ENCODE measurements at places on chromosomes 3 and 15. TPM values are rescaled to one million over a fixed set of nuclear protein-coding genes. Genes with fewer than 3 reads are reported as not detected.

The CADM2 gene
- total RNA-seq = 10.0 TPM

The KCNAB1 gene
- total RNA-seq = 5.2 TPM

The METTL6 gene
- total RNA-seq = 25.6 TPM

The CAPN3 gene
- total RNA-seq = 0.31 TPM

- H3K36me3 ChIP-seq = no peaks in the 10 kb centered on the region
- peaks cover 6% of the 10 kb centered on the region for H3K4me1 ChIP-seq
- H3K27me3 ChIP-seq = no peaks in the 10 kb centered on the region
- no peak overlapping the region for H3K4me3 ChIP-seq
Measured at GRCh38 chr3:41583014-41583413, 378.9 kb downstream of the ULK4 start.

DNA sequence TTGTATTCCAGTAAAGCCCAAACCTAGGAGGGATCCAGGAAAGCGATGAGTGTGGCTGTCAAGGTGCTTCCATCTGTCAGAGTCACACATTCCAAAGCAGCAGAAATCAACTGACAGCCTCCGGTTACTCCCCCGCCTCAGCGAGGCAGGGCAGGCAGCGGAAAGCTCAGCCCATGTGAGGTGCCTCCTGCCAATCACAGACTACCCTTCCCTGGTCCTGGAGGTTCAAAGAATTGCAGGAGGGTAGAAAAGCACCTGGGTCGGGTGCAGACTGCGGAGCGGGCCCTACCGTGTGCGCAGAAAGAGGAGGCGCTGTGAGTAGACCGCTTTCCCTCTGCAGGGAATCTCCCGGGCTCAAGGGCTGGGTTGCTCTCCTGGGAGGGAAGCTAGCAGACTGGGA is at the start of gene UPK1B:
Gene UPK1B (plus strand): TSS at position 274 of the 400 bp plus-strand sequence. CDS start 13,144 bp downstream, outside the sequence.
- H3K27me3 ChIP-seq = no peaks in the 10 kb centered on the region
- no peaks in the 10 kb centered on the region for H3K4me1 ChIP-seq
- H3K4me3 ChIP-seq = no peak within 1 kb of the TSS
- DNase-seq = peak; percentile 82

DNA sequence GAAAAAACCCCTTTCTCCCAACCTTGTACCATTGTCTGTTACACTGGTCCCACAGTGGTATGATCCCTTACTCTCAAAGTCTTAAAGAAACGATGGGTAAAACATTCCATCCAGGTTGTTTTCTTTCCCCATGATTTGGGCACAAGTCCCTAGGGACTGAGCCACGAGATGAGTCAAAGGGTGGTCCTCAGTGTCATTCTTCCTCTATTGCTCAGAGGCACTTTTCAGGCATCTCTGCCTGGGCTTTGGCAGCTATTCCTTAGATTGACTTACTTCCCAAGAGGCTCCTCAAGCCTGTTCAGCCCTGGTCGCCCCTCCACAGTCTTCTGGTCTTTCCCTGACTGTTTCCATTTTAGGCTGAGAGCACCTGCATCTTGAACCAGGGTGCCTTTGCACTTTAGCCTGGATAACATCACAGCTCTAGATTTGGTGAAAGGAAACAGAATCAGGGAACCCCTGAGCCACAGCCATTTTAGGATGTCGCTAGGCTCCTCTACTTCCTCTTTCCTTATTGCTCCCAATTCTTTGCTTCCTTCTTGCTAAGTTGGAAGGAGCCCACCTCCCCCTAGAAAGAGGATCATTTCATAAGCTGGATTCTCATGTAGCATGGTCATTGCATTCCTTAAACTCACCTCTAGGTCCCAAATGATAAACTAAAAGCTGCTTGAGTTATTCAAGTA is 131.0 kb upstream of the TPRG1 start:
- no peaks in the 10 kb centered on the region for H3K36me3 ChIP-seq
- H3K4me3 ChIP-seq = no peak overlapping the region
- no peak overlapping the region for H3K27ac ChIP-seq
- no peaks in the 10 kb centered on the region for H3K27me3 ChIP-seq
- DNase-seq = no peak

GRCh38 chr3:17946619-17947018 is 204.2 kb upstream of the TBC1D5 start:
- H3K36me3 ChIP-seq = no peaks in the 10 kb centered on the region
- no peak overlapping the region for H3K27ac ChIP-seq
- H3K27me3 ChIP-seq = no peaks in the 10 kb centered on the region
- no peak overlapping the region for H3K4me3 ChIP-seq

- H3K27ac ChIP-seq = no peak overlapping the region
- no peaks in the 10 kb centered on the region for H3K4me1 ChIP-seq
- no peak for DNase-seq
- H3K27me3 ChIP-seq = no peaks in the 10 kb centered on the region
Measured at GRCh38 chr3:169607949-169608348, 55.6 kb downstream of the MECOM start.

DNA sequence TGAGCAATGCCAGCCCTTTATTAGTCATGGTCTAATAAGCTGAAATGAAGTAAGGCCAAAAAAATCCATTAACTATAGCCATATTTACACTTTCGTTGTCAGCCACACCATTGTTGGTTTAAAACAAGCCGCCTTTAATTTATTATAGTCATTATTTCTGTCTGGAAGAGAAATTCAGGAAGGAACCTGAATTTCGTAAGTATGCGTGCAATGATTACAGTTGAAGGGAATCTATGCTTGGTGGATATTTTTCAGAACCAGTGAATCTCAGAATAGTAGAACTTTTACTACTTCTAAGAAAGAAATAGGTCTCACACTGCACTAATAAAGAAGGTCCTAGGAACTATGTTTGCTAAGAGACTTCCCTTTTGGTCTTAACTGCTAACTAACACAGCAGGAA is 59.1 kb downstream of the FAM43A start:
- peaks cover 15% of the 10 kb centered on the region for H3K4me1 ChIP-seq
- no peaks in the 10 kb centered on the region for H3K36me3 ChIP-seq
- H3K4me3 ChIP-seq = no peak overlapping the region
- DNase-seq = no peak
- H3K27ac ChIP-seq = no peak overlapping the region

DNA sequence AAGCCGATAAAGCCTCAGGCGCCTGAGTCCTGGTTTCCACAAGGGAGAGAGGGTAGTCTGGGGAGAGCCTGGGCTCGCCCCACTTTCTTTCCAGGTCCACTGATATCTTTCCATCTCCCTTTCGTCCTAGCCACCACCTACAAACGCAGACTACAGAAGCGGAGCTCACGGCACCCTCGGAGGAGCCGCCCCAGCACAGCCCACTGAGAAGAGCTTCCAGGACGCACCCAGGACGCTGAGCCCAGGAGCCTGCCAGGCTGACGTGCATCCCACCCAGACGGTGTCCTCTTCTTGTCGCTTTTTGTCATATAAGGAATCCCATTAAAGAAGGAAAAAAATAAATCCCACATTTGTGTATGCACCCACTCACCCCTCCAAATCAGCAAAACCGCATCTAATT is 21.1 kb downstream of the HAPLN3 start:
- H3K36me3 ChIP-seq = peaks cover 13% of the 10 kb centered on the region
- DNase-seq = no peak
- H3K27ac ChIP-seq = no peak overlapping the region
- H3K4me1 ChIP-seq = no peaks in the 10 kb centered on the region
- no peaks in the 10 kb centered on the region for H3K27me3 ChIP-seq
- H3K4me3 ChIP-seq = no peak overlapping the region

DNA sequence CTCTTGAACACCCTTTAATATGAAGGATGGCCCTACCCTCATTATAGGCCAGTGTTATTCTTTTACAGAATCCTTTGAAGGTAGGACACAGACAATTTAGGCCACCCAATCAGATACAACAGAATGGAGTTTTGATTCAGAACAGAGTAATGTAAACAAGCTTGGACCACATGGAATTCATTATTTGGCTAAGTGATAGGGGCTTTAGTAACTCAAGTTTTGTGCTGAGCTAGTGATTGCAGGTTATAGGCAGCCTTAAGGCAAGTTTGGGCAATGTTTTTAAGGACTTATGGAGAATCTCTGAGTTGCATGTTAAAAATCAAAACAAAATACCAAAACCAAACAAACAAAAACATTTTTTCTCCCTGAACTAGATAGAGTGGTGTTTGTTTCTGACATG is 312.1 kb upstream of the ROBO1 start:
- no peaks in the 10 kb centered on the region for H3K27me3 ChIP-seq
- no peaks in the 10 kb centered on the region for H3K4me1 ChIP-seq
- no peak overlapping the region for H3K27ac ChIP-seq
- no peak for DNase-seq
